ENCODE measurements at places on chromosomes 5 and 9.

GRCh38 chr5:68114378-68115040, 101.0 kb upstream of the PIK3R1 start:
- DNase-seq, result no peak

DNA sequence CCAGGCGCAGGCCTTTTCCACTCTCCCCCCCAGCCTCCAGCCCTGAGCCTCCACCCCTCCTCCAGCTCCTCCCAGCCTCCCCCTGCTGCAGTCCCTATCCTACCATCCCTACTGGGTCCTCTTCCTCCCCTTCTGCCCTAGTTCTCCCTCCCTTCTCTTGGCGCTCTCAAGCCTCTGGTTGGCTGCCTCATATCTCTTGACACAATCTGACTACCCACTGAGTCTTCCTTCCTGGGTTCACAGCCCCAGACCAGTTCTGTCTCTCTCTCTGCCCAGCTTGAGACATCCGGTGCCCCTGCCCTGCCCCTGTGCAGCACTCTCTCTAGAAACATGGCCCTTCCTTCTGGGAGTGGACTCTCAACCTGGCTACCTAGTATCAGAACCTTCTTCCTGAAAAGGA, 76.2 kb downstream of the TSPAN17 start:
- no peak for DNase-seq

GRCh38 chr5:171835066-171835465, 49.4 kb downstream of the SMIM23 start:
- no peak for DNase-seq

DNA sequence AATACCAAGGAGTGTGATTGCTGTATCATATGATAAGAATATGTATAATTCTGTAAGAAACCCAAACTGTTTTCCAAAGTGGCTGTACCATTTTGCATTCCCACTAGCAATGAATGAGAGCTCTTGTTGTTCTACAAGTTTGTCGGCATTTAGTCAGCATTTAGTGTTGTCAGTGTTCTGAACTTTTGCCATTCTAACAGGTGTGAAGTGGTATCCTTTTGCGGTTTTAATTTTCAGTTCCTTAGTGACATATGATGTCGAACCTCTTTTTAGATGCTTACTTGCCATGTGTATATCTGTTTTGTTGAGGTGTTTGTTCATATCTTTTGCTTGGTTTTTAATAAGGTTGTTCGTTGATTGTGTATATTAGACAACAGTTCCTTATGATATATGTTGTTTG, 296.3 kb upstream of the IZUMO3 start:
- no peak for DNase-seq

DNA sequence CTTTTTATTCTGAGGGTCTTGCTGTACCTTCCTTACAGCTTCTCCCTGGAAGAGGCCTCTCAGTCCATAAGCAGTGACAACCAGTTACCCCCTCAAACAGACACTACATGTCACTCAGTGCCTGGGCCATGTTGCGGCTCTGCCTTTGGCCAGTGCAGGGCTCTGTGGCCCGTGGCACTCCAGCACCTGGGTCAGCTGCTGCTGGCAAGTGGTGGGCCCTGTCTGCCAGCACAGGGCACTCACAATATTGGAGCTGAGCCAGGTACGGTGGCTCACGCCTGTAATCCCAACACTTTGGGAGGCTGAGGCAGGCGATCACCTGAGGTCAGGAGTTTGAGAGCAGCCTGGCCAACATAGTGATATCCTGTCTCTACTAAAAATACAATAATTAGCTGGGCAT, 24.2 kb downstream of the DAP start:
- no peak for DNase-seq

DNA sequence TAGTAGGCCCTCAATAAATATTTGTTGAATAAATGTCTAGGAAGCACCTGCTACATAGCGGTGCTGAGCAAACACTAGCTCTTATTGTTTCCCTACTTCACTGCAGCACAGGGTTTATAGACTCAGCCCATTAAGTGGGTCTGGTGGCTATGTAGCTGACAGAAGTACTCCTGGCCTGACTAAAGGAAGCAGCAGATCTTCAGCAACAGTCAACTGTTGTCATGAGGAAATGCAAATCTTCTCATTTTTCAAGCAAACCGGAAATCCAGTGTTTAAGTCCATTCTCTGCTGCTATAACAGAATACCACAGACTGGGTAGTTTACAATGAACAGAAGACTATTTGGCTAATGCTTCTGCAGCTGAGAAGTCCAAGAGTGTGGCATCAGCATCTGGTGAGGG, 2.8 kb upstream of the TEX10 start:
- DNase-seq, result peak; percentile 34

DNA sequence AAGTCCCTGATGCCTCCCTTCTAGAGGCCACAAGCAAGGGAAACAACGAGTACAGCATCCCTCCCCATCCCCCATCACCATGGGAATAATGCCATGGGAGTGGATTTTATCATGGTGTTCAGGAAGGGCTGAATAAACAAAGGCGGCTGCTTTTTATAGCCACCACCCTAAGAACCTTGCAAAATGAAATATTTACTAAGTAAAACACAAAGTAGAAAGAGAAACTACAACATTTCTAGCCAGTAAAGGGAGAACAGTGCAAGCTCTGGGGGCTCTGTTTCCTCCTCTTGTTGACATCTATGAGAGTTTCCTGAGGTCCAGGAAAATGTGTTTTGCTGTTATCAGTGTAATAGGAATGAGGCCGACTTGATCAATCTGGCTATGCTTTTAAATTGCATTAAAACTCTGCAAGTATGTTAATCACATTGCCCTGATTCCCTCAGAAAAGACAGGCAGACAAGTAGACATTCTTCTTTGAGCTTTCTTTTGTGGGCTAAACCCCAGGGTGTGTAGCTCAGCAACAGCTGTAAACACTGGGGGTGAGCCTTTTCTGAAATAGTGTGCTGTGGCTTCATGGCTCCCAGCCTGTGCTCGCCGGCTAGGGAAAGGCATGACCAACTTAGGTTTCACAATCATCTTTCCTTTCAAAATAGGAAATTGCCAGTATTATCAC, 31.1 kb downstream of the SV2C start:
- no peak for DNase-seq

- no peak for DNase-seq
These were observed 38.8 kb downstream of the MAP1B start for GRCh38 chr5:72146056-72146455.

DNA sequence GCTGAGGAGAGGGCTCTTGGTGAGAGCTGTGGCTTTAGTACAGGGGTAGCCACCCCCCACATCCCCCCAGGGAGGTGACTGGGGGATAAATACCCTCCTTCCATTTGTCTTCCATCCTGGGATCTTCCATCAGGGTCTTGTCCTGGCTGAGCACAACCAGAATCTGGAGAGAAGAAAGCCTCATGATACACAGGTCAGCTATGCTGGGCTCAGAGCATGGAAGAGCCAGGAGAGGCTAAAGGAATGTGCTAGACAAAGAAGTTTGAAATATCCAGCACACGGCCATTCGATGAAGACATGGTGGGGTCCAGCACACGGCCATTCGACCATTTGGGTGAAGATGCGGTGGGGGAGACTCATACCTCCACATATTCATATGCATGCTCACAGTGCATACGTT, 30.0 kb downstream of the ROPN1L start:
- no peak for DNase-seq

DNA sequence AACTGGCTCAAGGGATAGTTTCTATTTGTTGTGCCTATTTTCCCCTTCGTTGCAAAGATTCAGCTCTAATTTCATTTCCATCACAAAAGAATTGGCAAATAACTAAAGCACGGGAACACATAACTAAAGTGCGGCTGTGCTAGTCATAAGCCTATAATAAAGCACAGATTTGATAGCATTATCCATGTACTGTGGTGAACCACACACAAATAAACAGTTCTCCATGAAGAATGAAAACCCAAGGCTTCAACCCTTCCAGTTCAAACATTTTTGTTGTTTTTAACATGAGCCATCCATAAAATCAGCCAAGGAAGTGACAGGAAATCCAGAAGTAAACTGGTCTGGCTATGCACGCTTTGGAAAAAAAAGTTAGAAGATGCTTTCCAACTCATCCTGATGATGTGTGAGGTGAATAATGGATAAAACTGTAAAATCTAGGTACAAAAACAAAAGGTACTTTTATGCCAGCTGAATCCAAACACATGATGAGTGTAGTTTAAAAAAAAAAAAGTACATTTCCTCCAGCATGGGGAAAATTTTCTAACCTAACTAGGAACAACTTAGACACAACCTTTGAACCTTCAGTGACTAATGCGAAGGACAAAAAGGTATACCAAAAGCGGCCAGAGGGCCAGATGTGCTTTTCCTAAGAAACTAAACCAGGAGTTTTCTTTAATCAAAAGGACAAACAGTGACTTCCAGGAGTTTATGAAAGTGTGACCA, 10.2 kb downstream of the ZNF608 start:
- no peak for DNase-seq

DNA sequence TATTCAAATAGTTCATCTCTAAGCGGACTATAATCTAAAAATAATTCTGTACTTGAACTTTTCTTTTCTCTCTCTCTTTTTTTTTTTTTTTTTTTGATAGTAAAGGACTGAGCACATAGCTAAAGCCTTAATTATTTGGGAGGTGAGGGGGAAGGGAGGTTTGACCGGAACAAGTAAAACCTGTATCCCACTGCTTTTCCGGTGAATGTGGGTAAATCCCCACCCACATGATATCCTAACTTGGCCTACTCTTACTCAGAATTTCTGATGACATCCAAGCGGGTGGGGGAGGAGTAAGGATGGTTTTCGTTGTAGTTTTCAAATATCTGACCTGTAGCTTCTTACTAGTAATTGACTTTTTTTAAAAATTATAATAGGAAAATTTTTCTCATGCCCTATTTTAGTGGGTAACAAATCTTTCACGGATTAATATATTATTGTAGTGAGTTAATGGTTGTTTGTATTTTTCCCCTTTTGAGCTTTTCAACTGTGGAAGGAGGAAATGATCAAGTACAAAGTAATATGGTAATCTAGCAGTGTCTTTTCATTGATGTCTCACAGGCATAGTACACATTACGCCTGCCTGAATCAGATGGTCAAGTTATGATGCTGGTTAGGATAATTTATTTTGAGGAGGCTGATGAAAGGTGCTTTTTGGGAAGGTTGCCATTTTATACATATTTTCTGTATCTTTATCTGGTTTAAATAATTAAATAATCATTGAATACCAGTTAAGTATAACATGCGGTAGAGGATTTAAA, 2.2 kb upstream of the ELL2 start:
- no peak for DNase-seq

- DNase-seq, result peak; percentile 34
These were observed 193.1 kb downstream of the PAX5 start for GRCh38 chr9:36840898-36841536.

GRCh38 chr5:96226941-96227552, 206.0 kb downstream of the PCSK1 start:
- DNase-seq, result no peak

DNA sequence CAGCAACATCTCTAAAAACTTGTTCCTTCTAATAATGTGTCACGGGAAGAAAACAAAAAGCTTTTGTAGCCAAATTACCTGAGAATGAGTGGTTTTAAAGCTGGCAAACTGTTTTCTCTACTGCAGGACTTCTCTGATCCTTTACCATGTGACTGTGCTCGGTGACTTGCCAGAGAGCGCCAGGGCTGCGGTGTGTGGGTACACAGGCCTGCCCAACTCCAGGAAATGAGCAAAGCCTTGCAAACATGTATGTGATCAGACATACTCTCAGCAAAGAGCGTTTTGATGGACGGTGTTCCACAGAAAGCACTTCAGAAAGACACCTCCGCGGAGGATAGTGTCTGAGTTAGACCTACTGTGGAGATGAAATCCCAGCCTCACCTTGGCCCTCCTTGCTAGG, 157.3 kb downstream of the SPOCK1 start:
- DNase-seq, result no peak

- no peak for DNase-seq
These were observed 108.7 kb upstream of the PRLR start for GRCh38 chr5:35339006-35339405.

DNA sequence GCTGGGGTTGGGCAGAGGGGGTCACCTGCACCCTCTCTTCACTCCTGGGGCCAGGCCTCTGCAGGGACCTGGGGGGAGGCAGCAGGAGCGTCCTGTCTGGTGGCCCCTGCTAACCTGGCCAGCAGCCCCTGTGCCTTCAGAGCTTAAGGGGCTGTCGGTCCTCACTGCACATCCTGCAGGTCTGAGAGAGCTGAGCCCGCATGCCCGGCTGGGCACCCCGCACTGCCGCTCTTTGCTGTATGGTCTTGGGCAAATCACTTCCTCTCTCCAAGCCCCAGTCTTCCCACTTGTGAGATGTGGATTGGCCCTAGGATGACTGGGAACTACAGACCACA, 7.9 kb downstream of the FLT4 start:
- DNase-seq, result no peak

GRCh38 chr5:170265522-170265921, 32.1 kb downstream of the LCP2 start:
- no peak for DNase-seq

DNA sequence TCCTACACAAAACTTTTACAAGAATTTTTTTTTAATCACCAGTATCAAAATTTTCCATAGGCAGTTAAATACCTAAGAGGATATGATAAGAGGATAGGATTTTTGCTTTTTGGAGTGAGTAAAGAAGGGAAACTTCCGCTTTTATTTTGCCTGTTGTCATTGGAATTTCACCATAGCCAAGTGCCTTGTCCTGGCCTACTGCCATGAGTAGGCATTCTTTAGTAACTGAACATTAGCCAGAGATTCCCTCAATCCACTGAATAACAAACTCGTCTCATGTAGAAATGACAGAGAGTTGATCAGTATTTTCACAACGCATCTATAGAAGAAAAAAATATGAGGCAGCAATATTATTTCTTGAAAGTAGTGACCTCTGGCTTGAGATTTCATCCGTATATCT, 289.6 kb upstream of the ADAMTSL1 start:
- no peak for DNase-seq

DNA sequence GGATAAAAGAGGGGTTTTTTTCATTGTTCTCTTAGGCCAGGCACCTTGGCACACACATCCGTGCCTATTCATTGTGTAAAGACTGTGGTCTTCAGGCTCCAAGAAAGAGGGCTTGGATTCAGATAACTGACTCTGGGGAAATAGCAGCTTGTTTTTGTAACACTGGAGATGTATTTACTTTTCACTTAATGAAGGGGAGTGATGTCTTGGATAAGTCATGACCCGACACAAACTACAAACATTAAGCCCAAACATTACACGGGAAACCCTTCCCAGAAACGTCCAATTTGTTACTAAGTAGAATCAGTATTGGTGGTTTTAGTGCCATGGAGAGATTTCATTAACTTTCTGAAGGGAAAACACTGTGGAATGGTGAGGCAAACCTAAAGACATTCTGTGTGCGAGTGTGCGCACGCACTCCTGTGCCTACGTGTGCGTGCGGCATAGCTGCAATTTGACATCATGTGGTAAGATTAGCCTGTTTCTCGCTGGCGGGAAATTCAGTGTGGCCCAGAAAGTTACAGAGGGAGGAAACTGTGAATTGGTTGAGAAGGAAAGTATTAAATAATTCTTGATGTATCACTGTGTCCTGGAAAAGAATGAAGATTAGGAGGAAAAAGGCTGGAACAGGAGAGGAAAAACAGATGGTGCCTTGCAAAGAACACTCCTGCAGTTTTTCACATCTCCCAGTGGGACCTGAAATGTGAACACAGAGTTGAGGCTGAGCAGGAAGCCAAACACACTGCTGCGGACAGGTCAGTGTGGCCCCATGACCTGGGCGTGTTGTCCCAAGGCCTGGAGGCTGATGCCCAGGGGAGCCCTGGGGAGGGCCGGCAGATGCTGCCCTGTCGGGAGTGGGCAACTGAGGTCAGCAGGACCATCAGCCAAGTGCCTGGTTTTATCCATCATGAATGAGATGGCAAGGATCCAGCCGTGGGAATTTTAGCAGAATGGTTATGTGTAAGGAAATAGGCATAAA, 108.5 kb downstream of the GAS1 start:
- no peak for DNase-seq

GRCh38 chr9:33097192-33097591, 20.7 kb upstream of the SMU1 start:
- DNase-seq, result no peak

- no peak for DNase-seq
These were observed 112.9 kb downstream of the AOPEP start for GRCh38 chr9:94839398-94839797.

Measured in NCI-H1417 (cell line).